ENCODE measurements at places on chromosomes 3 and 15.
A peak's percentile ranks its signal among the peaks of the same experiment; 100 is the strongest.

GRCh38 chr15:31343831-31344230 is 17.2 kb downstream of the KLF13 start:
- no peak for DNase-seq

- DNase-seq, result no peak
Measured at GRCh38 chr3:192188218-192188835, 539.0 kb downstream of the FGF12 start.

DNA sequence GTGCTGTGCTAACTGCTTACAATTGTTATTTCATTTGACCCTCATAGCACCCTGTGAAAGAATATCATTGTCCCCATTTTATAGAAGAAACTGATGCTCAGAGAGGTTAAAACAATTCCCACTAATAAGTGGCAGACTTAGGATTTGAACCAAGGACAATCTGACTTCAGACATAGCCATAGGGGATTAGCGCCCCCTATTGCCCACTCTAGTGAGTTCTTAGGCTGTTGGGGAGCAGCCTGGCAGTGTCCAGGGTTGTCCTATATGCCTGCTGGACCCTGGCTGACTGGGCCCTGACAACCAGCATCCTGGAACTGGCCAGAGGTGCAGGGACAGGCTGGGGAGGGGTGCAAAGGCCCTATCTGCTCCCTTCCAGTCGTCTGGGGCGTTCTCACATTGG is 15.4 kb downstream of the DPH3 start:
- no peak for DNase-seq

- DNase-seq, result no peak
Measured at GRCh38 chr3:113751141-113751540, 4.3 kb downstream of the ATP6V1A start.

DNA sequence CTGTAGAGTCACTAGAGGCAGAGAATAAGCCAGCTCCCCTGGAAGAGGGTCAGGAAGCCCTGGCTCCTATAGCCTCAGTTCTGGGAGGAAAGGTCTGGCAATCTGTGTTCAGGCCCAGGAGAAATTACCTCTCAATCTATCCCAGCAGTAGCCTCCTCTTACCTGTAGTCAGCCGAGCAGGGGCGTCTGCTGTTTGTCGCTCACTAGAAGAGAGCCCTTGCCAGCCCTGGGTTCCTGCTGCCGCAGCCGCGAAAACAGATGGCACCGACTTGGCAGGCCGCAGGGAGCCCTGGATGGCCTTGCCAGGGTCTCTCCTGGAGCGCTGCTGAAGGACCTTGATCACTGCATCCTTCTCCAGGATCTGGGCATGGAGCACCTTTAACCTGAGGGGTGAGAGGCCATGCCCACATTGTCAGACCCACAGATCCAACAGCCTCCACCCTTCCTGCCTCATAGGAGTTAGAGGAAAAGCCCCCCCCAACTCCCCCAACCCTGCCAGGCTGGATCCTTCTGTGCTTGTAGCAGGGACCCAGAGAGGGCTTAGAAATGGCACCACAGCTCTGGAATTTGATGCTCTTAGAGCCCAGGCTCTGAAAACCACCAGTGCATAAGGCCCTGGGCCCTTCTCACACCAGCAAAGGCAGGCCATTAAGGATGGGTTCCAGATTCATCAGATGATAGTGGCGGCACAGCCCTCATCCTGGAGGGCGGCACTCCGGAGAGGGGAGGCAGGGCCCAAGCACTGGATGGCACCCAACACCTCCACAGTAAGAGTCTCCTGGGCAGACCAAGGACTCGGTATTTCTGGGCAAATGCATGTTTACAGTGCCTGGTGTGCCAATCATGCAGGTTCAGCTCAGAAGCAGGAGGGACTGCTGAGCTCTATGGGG is 14.9 kb downstream of the AMOTL2 start:
- no peak for DNase-seq

- DNase-seq, result no peak
Measured at GRCh38 chr3:55691141-55691540, 204.0 kb upstream of the WNT5A start.

GRCh38 chr15:37133602-37134001 is 33.3 kb upstream of the MEIS2 start:
- DNase-seq, result no peak

DNA sequence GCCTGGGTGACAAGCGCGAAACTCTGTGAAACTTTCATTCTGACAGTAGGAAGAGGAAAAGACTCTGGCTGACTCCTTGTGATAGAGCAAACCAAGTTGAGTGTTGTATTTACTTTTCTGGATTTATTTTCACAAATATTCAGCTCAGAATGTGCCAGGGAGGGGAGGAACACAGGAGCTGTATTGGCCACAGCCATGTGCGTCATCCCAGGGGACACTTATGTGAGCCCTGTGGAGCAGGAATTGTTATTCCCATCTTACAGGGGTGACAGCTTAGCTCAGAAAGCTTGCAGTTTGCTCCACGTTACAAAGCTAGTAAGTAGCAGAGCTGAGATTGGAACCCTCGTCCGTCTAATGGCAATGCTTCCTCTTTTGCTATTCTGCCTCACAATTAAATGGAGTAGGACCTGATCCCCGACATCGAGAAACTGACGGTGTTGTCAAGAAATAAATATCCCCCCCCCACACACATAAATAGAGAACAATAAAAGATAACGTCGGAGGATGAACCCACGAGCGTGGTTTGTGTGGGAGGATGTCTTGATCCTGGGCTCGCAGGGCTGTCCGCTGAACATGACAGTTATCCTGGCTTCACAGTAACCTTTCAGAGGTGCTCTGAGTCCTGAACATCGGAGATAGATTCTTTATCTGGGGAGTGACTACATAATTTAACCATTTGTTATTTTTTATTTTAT is 151.6 kb upstream of the CTDSPL start:
- no peak for DNase-seq

DNA sequence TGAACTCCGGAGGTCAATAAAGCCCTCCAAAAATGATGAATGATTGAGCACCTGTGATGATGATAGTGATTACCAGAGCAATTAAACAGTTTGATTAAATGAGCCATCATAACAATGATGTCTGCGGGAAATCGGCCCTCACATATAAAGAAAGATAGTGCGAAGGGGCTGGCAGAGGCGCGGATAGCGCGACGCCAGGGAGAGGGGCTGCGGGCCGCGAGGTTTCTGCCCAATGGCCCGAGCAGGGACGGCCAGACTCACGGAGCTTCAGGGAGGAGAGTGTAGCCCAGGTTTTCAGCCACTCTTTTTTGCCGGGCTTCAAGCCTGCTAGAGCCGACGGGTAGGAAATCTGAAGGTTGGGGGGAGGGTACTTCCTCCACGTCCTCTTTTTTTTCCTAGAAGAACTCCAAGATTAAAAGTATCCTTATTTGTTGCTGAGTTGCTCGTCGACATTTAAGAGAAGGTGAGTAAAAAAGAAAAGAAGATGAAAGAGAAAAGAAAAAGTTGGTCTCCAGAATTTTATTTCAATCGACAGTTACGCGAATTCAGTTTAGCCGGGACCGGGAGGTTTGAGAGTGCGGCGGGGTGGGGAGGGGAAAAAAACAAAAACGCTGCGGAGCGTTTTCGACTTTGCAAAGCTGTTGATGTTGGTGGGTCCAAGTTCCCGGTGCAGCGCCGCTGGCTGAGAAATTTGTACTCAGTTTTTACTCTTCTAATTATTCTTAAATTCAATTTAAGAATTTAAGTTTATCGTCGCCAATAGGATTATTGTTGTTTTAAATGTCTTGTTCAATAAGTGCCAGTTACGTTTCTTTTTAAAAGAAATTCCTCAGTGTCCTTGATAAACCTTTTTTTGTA is 2.2 kb upstream of the MEIS2 start:
- DNase-seq, result no peak

- no peak for DNase-seq
Measured at GRCh38 chr15:42036112-42036905, 15.5 kb upstream of the PLA2G4E start.

GRCh38 chr3:10667269-10667668 is 148.8 kb upstream of the SLC6A11 start:
- no peak for DNase-seq

- no peak for DNase-seq
Measured at GRCh38 chr3:116388867-116389385, 56.4 kb downstream of the LSAMP start.

DNA sequence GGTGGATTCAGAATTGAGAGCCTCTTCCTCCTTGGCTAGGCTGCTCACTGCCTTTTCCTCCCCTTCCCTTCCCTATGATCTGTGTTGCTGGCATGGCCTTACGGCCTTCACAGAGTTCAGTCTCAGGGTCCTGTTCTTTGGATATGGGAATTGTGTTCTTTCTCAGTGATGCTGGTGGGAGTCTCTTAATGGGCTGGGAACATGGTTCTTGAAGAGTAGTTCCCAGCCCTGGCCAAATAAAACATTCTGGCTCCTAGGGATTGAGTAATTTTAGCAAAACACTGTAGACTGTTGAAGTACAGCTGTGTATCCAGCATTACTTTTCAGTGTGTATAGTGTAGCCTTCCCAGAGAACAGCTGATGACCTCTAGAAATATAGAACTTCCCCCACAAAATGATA is 22.6 kb upstream of the FILIP1L start:
- no peak for DNase-seq

DNA sequence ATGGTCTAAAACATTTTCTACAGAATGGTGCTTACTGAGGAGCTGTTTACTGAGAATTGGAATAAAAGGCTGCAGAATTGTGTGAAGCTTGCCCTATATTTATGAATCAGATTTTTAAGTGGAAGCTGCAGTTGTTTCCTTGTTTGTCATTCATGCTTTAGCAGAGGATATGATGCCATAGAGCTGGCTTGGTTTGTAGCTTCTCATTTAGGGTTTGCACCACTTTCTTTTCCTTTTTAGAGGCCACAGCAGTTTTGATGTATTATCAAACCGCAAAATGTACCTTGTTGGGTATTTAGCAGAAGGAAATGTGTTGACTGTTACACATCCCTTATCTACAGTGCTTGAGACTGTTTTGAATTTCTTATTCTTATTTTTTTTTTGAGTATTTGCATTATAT is 66.2 kb downstream of the RASA2 start:
- no peak for DNase-seq

DNA sequence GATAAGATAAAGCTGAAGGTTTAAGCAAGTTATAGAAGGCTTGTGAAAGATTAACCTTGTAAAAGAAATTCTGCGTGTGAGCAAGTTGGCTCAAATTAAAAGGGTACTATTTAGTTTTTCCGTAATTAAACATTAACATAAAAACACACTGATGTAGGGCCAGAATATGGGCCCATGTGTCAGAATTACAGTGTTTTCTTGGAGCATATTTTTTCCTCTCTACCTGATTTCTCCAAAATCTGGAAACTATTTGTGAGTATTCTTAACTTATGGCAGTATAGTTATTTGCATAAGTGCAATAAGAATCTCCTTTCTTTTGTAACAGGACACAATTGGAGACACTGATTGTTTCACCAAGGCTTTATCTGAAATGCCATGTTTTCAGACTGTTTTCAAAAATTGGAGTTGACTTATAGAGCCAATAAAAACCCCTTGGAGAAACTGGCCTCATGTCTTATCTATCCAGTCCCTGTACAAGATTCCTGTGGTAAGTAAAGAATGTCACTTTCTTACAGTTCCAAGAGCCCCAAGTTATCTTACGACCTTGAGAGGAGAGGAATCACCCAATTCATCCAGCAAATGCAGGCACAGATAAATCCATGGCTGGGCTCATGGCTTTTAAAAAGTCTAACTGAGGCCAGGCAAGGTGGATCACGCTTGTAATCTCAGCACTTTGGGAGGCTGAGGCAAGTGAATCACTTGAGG is 47.8 kb upstream of the P2RY1 start:
- DNase-seq, result no peak

- DNase-seq, result no peak
Measured at GRCh38 chr3:39025222-39025970, 26.3 kb downstream of the SCN11A start.

- DNase-seq, result no peak
Measured at GRCh38 chr3:122103821-122104514, 48.8 kb downstream of the CD86 start.

DNA sequence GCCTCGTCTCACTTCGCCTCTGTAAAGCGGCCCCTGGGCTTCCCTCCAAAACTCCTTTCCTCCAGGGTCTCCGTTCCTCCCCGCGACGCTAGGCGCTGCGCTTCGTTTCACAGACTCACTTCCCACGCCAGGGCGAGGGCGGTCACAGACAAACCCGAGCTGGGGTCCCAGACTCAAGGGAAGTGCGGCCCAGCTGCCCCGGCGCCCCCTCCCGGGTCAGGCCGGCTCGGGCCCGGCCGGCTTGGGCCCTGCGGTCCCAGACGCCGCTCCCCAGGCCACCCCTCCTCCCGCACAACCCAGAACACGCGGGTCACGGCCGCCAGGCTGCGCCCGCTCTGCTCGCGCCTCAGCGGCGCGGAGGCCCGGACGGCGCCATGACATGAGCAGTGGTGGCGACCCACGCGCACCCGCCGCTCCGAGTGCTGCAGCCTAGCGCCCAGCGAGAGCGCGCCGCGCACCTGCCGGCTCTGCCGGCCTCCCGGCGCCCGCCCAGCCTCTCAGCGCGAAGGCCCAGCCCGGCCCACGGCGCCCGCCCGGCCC is 547 bp downstream of the NUP210 start:
- DNase-seq, result peak; percentile 46

DNA sequence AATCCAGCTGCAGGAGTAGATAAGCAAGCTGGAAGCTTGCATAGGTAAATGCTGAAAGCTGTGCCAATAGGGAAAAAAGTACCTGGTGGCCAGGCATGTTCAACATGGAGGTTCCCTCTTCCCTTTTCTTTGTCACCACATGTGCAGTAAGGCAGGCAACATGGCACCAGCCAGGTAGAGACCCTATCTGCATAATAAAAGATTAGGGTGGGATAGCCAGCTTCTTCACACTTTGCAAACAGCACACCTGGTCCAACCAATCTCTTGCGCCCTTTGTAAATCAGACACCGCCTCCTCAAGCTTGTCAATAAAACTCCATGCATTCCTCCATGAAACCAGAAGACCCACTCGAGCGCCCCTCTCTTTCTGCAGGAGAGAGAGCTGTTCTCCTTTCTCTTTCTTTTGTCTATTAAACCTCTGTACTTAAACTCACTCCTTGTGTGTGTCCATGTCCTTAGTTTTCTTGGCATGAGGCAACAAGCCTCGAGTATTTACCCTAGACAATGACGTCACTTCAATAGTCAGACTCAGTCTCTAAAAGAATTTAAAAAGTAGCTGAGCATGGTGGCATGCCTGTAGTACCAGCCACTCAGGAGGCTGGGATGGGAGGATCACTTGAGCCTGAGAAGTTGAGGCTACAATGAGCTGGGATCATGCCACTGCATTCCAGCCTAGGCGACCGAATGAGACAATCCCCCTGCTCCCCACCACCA is 256.3 kb downstream of the SCAPER start:
- DNase-seq, result no peak

GRCh38 chr15:48965972-48966371 is 2.3 kb upstream of the SHC4 start:
- no peak for DNase-seq

DNA sequence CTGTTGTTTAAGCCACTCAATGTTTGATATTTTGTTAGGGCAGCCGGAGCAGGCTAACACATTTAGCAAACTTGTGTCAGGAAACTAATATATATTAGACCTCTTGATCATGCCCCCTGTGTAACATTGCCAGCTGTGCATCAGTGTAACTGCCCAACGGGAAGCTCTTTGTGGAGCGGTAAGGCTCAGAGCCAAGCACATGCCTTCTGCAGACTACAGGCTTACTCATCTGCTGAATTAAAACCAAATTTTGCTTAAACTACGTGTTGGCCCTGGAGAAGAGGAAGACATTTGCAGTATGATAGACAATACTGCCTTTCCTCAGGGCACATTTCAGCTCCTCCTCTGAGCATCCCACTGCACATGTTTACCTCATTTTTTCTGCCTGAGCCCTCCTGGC is 50.5 kb upstream of the KCNMB2 start:
- no peak for DNase-seq
